ENCODE measurements at places on chromosomes 2 and 18. TPM values are rescaled to one million over a fixed set of nuclear protein-coding genes. Genes with fewer than 3 reads are reported as not detected.
A peak's percentile ranks its signal among the peaks of the same experiment; 100 is the strongest.

The GAL3ST2 gene
- not detected for polyA plus RNA-seq

DNA sequence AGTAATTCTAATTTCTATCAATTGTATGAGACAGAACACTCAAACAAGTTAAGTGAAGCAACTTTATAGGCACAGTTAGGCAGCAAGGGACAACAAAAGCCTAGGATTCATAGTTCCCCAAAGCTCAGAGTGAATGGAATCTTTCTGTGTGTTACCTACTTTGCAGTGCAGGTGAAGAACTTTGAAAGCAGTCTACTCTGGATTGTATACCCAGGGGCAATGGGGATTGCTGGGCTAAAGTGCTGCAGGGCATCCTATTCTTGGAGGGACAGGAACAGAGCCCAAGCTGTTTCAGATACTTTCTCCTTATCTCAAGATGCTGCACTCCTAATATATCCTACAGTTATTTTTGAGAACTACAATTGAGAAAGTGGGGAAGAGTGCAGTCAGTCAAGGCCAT lies 207.6 kb downstream of the PLCL1 start:
- DNase-seq = no peak

The NPAS2 gene
- polyA plus RNA-seq = 7.5 TPM

- no peak for DNase-seq
Observed at GRCh38 chr2:75076088-75076487, 117.6 kb downstream of the POLE4 start.

DNA sequence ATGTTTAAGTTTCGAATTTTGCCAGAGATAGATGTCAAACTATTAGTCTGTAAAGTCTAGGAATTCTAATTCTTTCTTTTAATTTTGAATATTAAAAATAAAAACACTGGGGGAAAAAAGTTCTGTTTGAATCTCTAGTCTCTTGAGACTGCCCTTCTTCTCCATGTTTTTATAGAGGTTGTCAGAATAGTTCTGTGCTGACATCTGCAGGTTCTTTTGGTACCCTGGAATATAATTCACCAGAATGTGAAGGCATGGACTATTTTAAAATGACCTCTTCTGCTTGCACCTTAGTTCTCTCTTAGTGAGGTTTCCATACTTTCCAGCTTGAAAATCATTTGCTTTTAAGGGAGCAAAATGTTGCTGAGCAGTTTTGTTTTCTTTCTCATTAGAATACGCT lies 121.0 kb upstream of the MSTN start:
- no peak for DNase-seq

DNA sequence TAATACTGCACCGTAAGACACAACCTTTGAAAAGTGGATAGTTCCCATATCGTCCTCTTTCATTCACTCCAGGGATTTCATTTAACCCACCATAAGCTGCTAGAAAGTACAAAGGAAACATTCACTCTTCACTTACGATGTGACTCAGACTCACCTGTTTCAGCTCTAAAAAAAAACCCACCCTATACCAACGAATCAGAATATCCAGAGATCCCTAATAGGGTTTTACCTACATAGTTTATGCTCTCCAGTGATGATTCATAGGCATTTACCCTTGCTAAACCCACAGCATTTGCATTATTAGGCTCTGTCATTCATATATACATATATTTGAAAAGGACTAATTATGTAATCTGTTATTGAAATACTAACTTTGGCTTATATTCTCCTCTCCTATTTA lies 60.2 kb downstream of the PRPF40A start:
- no peak for DNase-seq

- DNase-seq = no peak
Observed at GRCh38 chr2:36780231-36780839, 83.8 kb downstream of the VIT start.

- no peak for DNase-seq
Observed at GRCh38 chr2:43128559-43128955, 97.8 kb downstream of the ZFP36L2 start.

The OTOS gene
- not detected for polyA plus RNA-seq

DNA sequence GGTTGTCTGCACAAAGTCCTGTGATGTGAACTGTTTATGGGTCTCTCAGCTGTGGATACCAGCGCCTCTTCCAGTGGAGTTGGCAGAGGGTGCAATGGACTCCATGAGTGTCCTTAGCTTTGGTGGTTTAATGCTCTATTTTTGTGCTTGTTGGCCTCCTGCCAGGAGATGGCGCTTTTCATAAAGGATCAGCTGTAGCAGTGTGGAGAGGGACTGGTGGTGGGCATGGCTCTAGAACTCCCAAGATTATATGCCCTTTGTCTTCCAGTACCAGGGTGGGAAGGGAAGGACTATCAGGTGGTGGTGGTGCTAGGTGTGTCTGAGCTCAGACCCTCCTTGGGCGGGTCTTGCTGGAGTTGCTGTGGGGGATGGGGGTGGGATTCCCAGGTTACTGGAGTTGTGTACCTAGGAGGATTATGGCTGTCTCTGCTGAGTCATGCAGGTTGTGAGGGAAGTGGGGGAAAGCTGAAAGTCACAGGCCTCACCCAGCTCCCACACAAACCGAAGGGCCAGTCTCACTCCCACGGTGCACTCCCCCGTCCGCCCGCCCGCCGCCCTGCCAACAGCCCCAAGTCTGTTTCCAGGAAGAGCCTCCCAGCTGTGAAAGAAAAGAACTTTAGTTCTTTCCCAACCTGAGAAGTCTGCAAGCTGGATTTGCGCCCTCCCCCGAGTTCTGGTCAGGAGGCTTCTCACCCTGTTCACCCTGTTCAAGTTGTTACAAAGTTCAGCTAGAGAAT lies 108.1 kb downstream of the MARCO start:
- no peak for DNase-seq

DNA sequence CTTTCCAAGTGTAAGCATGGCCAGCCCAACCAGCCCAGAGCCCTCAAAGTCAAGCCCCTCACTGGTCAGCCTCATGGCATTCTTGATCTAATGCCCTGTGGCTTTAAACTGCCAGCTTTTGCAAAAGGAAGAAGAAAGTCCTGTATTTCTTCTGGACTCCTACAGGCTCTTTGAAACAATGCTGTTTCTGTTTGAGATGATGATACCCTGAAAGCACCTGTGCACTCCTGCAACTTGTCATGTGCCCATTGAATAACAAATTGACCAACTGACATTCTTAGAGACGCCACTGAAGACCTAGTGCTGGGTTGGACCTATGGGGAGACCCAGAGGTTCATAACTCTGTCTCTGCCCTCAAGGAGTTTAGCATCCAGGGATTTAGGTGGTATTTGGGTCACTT lies 82.0 kb upstream of the MSH2 start:
- no peak for DNase-seq

DNA sequence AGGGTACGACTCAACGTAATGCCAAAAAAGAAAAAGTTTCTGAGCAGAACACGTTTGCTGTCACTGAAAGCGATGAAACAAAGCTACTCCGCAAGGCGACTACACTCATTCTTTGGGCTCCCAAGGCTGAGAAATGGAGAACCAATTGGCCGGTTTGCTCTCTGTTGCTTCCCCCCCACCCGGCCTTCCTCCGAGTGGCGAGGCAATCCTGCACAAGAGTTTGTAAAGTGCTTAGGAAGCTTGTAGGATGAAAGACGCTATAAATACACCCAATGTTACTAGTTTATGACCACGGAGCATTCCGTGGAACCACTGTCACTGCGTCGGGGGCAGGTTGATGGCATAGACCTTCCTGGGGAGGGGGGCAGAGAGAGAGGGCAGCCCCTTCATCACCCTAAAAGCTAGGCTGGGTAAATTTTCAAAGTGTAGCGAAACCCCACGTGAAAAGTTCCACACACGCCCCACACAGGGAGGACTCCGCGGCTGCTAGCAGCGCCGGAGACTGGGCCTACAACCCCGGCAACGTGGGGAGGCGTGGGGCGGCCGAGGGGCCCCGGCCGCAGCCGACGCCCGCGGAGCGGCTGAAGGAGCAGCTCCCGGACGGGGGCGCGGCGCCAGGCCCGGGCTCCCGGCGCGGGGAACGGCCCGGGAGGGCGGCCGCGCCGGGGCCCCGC lies 915 bp downstream of the CUL3 start:
- DNase-seq = peak; percentile 67

The SERPINB4 gene
- polyA plus RNA-seq = not detected

The RIT2 gene
- polyA plus RNA-seq = 0.20 TPM

The KCNG2 gene
- polyA plus RNA-seq = not detected

The AQP4 gene
- polyA plus RNA-seq = 0.08 TPM

The CBLN2 gene
- polyA plus RNA-seq = not detected

- peak; percentile 65 for DNase-seq
Observed at GRCh38 chr2:47034973-47035609, 119.5 kb upstream of the MCFD2 start.

The PLA2R1 gene
- 9.8 TPM for polyA plus RNA-seq
